ENCODE measurements at places on chromosomes 4 and X. TPM values are rescaled to one million over a fixed set of nuclear protein-coding genes. Genes with fewer than 3 reads are reported as not detected.

ZNF732 gene
- 1.6 TPM for total RNA-seq

CCSER1 gene
- total RNA-seq, result 7.2 TPM

- H3K4me3 ChIP-seq, result peak overlapping the region; percentile 7
- H3K27me3 ChIP-seq, result peaks cover 1% of the 10 kb centered on the region
- DNase-seq, result no peak
- peaks cover 53% of the 10 kb centered on the region for H3K4me1 ChIP-seq
- peak overlapping the region; percentile 83 for H3K27ac ChIP-seq
These were observed 322.3 kb downstream of the DHX15 start for GRCh38 chr4:24262084-24262483.

DNA sequence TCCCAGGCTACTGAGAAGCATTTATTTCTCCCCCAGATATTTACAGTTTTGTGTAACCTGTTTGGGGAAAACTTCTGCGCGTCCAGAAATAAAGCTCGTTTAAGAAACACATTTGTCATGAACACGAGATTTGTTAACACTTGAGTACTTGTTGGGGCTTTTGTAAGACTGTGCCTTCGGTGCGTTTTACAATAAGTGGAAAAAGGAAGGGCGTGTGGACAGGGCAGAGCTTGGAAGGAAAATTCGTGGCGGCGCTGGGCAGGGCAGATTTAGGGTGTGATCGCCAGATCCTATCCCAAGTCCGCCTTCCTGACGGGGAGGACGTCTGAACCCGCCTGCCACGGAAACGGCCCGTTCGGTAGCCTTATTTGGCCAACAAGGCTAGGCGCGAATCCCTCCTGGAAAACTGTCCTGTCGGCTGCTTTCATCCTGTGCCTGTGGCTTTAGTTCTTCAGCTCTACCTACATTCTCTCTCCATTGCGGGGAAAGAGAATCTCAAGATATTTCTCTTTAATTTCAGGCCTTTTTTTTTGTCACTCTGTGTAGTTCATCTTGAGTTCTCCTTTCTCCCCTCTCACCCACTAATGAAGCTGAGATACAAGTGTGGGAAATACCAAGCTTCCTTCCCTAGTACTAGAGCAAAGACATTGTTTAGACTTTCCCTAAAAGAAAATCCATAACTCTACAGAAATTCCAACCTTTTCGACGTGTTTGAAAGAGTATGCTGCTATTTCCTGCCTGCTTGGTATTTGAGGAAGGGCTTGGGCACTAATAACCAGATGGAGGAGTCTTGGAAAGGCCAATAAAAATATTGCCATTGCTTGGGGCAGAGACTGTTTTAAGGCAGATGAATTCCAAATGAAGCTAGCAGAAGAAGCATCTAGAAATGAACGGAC is 982 bp downstream of the PDLIM5 start:
- peak; percentile 27 for DNase-seq
- H3K4me1 ChIP-seq, result peaks cover 42% of the 10 kb centered on the region
- H3K4me3 ChIP-seq, result peak overlapping the region; percentile 86
- peaks cover 1% of the 10 kb centered on the region for H3K36me3 ChIP-seq

- H3K27me3 ChIP-seq, result peaks cover 74% of the 10 kb centered on the region
- peak overlapping the region; percentile 74 for H3K4me3 ChIP-seq
- DNase-seq, result no peak
- H3K4me1 ChIP-seq, result peaks cover 70% of the 10 kb centered on the region
These were observed 67.3 kb downstream of the FBXO8 start for GRCh38 chr4:174215961-174216680.

DNA sequence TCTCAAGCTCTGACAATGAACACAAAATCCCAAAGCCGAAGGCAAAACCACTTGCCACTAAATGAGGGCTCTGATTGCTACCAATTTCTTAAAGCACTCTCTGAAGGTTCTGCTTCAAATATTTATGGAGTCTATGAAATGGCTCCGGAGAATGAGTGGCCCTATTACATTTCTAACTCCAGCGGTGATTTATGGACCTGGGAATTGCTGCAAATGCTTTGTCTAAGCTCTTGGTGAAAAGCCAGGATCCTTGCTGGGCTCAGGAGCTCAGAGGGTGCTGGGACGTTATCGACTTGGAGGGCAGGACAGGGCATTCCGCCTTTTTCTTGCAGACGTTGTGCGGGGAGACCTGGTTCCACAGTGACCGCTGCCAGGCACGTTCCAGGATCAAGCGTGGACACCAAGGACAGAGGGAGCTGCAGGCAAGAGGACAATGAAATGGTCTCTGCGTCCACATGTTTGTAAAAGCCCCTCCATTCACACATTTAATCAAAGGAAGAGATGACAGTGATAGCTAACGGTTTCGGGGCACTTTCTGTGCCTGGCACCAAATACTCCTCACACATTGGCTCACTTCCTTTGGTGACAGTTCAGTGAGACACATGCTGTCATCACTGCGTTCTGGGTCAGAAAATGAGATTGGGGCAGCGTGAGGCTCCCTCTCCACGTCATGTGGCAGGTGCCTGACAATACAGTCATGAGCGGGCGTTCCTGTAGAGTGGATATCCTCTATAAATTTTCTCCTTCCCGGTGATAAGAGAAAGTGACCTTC is 58.8 kb downstream of the C4orf50 start:
- no peaks in the 10 kb centered on the region for H3K36me3 ChIP-seq
- H3K27ac ChIP-seq, result no peak overlapping the region
- peaks cover 11% of the 10 kb centered on the region for H3K4me1 ChIP-seq

DNA sequence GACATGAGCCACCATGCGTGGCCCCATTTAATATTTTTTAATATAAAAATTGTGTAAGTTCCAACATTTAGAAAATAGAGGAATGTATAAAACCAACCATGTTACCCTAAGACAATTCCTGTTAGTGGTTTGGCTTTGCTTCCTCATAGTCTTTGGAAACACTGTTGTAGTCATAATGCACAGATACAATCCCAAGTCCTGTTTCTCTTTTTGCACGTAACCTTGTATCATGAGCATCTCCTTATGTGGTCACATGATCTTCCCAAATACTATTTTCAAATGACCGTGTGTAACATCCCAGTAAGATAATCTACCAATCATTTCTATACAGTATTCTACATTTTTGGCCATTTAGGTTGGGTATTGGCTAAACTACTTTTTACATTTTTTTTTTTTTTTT is 13.9 kb upstream of the RHOH start:
- H3K27me3 ChIP-seq, result no peaks in the 10 kb centered on the region
- no peak overlapping the region for H3K27ac ChIP-seq
- H3K4me3 ChIP-seq, result no peak overlapping the region
- DNase-seq, result no peak
- H3K4me1 ChIP-seq, result peaks cover 8% of the 10 kb centered on the region

DNA sequence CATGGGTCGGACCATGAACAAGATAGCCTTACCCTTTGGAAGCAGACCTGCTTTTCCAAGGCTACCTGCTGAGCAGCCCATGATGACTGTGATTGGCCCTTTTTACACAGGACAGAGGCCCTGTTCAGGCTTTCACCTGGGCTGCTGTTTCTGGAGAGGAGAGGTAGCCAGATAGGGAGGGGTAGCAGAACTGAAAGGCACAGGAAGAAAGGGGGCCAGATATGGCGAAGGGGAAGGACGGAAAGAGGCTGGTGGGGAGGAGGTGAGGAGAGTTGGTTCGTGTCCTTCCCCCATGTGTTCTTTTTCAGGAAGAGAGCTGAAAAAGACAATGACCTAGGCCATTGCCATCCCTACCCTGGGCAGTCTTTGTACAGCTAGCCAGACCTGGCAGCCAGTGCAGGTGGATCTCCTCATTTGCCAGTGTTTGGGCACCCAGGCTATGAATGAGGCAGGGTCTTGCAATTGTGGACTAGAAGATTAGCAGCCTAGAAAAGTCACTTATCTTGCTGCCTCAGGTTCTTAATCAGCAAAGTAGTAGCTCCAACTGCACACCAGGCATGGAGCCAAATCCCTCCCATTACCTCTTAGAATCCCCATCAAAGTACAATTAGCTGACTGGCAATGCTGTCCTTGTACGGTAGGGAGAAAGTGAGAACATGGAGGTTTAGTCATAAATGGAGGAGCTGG is 139.6 kb downstream of the AMMECR1 start:
- H3K36me3 ChIP-seq, result peaks cover 20% of the 10 kb centered on the region
- no peak for DNase-seq
- no peak overlapping the region for H3K4me3 ChIP-seq
- H3K27me3 ChIP-seq, result no peaks in the 10 kb centered on the region
- H3K4me1 ChIP-seq, result peaks cover 27% of the 10 kb centered on the region

- H3K27ac ChIP-seq, result no peak within 1 kb of the TSS
- H3K4me3 ChIP-seq, result no peak within 1 kb of the TSS
- H3K4me1 ChIP-seq, result no peaks in the 10 kb centered on the region
- DNase-seq, result no peak
- H3K27me3 ChIP-seq, result no peaks in the 10 kb centered on the region
- no peaks in the 10 kb centered on the region for H3K36me3 ChIP-seq
These were observed at the start of gene MAGEB18 for GRCh38 chrX:26138274-26138673. MAGEB18 (plus strand) TSS chrX:26138343; CDS start chrX:26138986, 643 bp downstream.

DNA sequence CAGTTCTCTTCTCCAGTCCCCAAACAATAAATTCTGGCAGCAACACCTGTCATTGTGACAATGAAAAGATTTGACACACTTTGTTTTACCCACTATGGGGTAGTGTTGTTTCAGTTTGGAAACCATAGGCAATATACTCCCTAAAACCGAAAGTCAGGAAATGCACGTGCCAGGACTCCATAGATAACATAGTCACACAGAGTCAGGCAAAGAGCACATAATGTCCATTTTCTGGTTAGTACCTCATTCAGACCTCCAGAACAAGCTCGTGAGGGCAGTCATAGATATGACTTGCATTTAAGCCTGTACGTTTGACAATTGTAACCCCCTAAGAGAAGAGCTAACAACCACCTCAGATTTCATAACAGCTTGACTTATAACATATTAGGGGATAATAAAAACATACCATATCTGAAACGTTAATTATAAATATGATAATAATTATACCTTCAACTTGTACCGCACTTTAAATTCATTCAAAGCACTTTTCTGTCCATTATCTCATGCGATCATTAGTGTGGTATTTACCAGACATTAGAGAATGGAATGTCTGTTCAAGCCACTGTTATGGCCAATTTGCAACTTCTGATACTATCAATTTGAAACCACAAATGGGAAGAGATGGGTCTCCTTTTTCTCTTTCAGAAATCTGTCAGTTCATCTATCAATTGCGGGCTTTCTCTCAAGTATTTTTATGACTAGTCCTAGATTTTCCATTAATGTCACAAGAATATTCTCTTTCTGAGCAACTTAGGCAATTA is 147.4 kb downstream of the LDB2 start:
- H3K4me3 ChIP-seq, result no peak overlapping the region
- DNase-seq, result no peak
- peaks cover 17% of the 10 kb centered on the region for H3K4me1 ChIP-seq
- H3K27ac ChIP-seq, result no peak overlapping the region
- H3K27me3 ChIP-seq, result peaks cover 65% of the 10 kb centered on the region

GRCh38 chr4:101651778-101652177 is 138.8 kb upstream of the BANK1 start:
- peaks cover 28% of the 10 kb centered on the region for H3K4me1 ChIP-seq
- H3K4me3 ChIP-seq, result no peak overlapping the region
- H3K27me3 ChIP-seq, result no peaks in the 10 kb centered on the region
- no peaks in the 10 kb centered on the region for H3K36me3 ChIP-seq

All from mesothelial cell of epicardium (in vitro differentiated cells).